ENCODE measurements at places on chromosomes 6 and 20.

DNA sequence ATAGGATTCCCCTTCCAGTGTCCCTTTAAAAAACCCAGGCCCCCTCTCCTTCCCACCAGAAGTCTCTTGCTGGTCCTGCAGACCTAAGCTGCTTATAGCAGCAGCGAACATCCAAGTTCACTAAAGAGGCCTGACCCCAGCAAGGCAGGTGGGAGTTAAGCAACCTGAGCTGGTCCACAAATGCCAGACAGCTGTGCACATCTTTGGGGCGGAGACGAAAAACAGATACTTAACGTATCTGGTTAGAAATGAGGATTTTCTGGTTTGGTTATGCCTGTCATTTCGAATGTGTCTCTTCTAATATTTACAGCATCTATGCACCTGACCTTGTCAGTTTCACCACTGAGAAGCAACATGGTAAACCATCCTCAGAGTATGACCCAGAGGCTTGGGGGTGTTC is 87.8 kb downstream of the SLC2A10 start:
- DNase-seq = no peak

DNA sequence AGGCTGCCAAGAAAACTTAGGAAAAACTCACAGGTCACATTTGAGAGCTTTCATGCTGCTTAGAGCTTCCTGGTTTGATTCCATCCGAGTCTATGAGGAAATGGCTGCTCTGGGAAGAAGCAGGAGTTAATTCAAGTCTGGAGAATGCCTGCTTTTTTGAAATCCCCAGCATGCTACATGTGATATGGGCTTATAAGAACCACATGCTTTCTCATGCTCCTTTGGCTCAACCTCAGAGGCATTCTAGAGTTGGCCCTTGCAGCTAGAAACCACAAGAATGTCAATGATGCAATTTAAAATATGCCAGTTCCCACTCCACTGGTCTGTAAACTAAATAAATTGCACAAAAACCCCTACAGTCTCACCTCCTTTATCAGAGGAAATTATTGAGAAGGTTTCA is 142.9 kb upstream of the OLIG3 start:
- DNase-seq = peak; percentile 84

- no peak for DNase-seq
Measured at GRCh38 chr6:113586413-113587077, 270.6 kb upstream of the MARCKS start.

DNA sequence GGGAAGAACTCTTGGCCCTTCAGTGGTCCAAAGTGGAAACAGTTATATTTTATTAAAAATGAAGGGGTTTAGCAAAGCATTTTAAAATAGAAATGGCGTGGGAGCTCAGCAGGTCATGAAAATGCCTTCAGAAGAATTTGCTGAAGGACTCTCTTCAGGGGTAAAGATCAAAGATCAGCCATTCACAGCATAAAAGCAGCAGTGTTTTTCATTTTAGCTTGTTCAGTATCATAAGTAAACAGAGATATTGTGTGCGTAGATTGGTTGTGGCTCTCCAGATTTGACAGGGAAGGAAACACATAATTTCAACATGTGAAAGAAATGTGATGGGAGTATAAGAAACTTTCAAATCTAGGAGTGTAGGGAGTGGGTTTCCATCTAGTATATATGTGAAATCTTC is 519.2 kb upstream of the MAP3K7 start:
- DNase-seq = no peak

- peak; percentile 78 for DNase-seq
Measured at GRCh38 chr20:37542281-37542680, 14.6 kb upstream of the BLCAP start.

- DNase-seq = peak; percentile 58
Measured at GRCh38 chr6:139135578-139136545, 982 bp downstream of the HECA start.

GRCh38 chr20:36400909-36401735 is 95.0 kb downstream of the DLGAP4 start:
- peak; percentile 85 for DNase-seq

- no peak for DNase-seq
Measured at GRCh38 chr6:72861059-72861458, 239.2 kb downstream of the KCNQ5 start.

DNA sequence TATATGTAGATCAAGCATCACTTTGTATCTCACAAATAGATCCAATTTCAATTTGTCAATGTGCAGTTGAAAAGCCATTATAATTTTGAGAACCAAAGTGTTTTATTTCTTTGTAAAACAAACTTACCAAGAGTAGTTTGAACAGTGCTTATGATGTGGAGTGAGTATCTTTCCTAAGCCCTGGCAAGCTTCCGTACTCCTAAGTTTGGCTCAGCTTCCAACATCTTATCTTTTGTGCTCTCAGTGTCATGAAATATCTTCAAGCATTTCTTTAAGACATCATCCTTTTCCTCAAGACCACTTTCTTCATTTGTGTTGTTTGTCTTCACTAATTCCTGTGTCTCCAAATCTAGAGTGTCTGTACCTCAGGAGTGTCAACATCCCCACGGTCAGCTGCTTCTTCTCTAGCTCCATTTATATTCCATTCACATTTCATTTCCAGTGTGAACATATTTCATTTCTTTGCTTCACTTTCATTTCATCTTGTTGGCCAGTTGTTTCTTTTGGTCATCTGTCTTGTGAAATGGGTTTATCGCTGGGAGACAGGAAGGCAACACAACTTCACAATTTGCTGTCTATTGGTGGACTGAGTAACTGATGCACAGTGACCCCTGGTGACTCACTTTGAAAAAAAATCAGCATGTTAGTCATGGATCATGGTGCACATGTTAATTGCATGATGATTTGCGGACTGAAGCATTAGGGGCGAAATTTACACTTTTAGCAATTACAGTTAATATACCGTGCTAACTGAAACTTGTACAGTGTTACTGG is 36.9 kb downstream of the SLC24A3 start:
- no peak for DNase-seq

DNA sequence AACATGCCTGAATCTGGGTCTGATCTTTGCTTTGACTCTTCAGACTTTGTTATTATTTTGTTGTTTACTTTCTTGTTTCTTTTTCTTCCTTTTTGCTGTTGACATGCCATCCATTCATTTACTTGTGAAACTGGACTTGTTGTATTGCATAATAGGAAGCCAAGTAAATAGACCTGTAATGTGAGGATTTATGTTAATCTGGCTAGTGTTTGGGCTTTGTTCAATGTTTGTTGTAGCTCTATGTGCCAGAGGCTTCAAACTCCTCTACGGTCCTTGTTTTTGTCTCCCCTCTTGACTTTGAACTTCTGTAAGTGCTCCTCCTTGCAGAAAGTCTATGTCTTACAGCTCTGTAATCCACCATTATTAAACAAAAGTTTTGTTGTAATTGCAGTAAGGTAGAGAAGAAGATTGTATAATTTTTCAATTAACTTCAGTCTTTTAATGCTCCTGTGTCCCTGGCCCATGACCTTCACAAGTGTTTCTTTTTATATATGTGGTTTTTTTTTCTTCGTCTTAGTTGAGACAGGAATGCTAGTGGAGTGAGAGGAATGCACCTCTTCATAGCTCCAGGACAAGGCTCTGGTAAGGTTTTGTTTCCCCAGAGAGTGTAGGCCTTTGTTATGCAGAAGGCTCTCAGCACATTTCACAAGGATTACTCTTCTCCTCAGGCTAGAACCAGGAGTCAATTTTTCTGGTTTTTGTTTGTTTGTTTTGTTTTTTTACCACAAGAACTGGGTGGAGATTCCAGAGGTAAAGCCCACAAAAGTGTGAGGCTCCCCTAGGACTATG is 1061.8 kb upstream of the CITED2 start:
- peak; percentile 86 for DNase-seq

DNA sequence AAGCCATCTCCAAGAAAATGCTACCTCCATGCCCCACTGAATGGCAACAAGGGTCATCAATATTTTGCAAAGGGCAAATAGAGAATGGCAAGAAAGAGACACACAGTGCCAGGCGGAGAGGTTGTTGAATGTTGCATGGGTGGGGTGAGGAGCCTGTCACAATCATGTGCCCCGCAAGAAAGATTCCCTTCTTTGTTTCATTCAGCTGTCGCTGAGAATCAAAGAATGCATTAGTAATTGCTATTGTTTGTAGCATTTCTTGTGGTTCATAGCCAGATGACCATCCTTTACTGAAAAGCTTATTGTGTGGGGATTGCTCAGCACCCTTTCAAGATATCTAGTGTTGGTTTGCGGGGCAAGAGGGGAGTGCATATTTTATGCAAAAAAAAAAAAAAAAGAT is 166.5 kb upstream of the QKI start:
- no peak for DNase-seq

GRCh38 chr6:156191895-156192294 is 585.3 kb upstream of the ARID1B start:
- no peak for DNase-seq

DNA sequence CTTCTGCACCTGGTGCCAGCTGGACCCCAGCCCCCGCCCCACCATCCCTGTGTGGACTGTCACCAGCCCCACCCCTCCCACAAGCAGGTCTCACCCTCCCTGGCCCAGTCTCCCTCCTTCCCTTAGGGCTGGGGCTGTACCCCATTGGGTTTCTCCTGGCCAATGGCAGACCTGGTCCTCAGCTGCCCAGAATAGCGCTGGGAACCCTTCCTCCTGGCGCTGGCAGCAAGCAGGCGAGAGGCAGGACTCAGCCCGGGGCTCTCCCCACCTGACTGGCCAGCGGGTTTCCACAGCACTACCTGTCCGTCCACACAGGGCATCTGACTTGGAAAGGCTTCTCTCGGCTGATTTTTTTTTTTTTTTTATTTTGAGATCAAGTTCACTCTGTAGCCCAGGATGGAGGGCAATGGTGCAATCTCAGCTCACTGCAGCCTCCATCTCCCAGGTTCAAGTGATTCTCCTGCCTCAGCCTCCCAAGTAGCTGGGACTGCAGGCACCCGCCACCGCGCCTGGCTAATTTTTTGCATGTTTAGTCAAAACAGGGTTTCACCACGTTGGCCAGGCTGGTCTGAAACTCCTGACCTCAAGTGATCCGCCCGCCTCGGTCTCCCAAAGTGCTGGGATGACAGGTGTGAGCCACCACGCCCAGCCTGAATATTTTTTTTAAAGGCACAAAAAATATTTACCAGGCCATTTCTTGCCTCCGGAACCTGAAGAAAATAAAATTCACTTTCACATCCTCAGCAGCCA is 21.6 kb upstream of the CHRNA4 start:
- DNase-seq = no peak

GRCh38 chr6:40185486-40185885 is 251.2 kb upstream of the MOCS1 start:
- DNase-seq = peak; percentile 12

GRCh38 chr6:13725570-13725969 is 13.9 kb upstream of the RANBP9 start:
- peak; percentile 85 for DNase-seq

GRCh38 chr6:143745166-143746133 is 67.7 kb downstream of the PHACTR2 start:
- peak; percentile 92 for DNase-seq

DNA sequence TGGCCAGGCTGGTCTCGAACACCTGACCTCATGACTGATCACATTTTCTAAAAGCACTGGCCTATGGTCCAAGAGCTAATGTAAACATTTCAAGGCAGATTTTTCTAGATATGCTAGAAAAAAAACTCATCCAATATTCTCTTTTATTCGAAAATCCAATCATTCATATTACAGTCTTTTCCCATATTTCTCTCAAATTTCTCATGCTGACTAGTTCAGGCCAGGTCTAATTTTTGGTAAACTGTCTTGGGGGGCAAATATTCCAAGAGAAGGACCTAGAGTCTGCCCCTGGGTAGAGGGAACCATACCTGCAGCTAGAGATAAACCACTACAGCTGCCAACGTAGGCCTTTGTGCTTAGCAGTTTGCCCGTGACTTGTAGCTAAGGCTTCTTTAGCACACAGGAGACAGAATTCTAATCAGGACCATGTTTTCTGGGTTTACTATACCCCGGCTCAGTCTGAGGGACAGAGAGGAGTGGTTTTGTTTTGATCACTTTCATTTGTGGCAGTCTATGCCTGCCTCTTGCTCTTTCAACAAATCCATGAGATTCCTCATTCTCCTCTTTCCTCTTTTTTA is 71.8 kb upstream of the CITED2 start:
- no peak for DNase-seq

Data from islet precursor cell (in vitro differentiated cells).